ENCODE measurements at places on chromosomes 3 and 15. TPM values are rescaled to one million over a fixed set of nuclear protein-coding genes. Genes with fewer than 3 reads are reported as not detected.
A peak's percentile ranks its signal among the peaks of the same experiment; 100 is the strongest.

- DNase-seq, result no peak
- H3K27ac ChIP-seq, result no peak overlapping the region
- no peaks in the 10 kb centered on the region for H3K36me3 ChIP-seq
- no peak overlapping the region for H3K4me3 ChIP-seq
Observed at GRCh38 chr3:151283907-151284461, 5.6 kb upstream of the P2RY14 start.

GRCh38 chr3:45056608-45057301, 30.7 kb downstream of the CLEC3B start:
- no peak for DNase-seq
- H3K27ac ChIP-seq, result no peak overlapping the region
- no peaks in the 10 kb centered on the region for H3K4me1 ChIP-seq
- no peak overlapping the region for H3K4me3 ChIP-seq
- no peaks in the 10 kb centered on the region for H3K27me3 ChIP-seq
- H3K36me3 ChIP-seq, result no peaks in the 10 kb centered on the region

The ATP10A gene
- not detected for polyA plus RNA-seq

DNA sequence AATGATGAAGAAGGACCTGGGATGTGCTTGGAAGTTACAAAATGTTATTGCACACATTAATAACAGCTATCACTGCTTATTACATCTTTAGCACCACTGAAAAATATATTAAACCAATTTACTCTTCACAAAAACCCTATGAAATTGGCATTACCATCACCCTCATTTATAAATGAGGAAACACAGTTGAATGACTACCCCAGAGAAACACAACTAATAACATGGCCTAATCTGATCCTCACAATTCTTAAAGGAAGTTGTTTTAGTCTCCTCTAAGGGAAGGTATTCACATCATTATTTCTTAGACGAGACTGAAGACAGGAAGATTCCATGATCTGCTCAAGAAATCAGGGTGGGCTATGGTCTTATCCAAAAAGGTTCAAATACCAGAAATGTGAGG, 35.9 kb downstream of the INO80 start:
- peak overlapping the region; percentile 67 for H3K4me3 ChIP-seq
- peaks cover 31% of the 10 kb centered on the region for H3K4me1 ChIP-seq
- no peaks in the 10 kb centered on the region for H3K27me3 ChIP-seq
- peaks cover 19% of the 10 kb centered on the region for H3K36me3 ChIP-seq
- H3K27ac ChIP-seq, result peak overlapping the region; percentile 94
- DNase-seq, result no peak

DNA sequence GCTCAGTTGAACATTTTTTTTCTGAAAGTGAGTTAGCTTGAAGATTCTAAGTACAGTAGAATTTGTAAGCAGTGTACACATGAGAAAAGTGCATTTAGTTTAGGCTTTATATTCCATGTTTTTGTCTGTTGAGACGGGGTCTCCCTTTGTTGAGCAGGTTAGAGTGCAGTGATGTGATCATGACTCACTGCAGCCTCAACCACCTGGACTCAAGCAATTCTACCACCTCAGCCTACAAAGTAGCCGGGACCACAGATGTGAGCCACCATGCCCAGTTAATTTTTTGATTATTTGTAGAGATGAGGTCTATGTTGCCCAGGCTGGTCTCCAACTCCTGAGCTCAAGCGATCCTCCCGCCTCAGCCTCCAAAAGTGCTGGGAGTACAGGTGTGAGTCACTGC, 5.3 kb upstream of the CSNK1G1 start:
- no peaks in the 10 kb centered on the region for H3K36me3 ChIP-seq
- H3K4me1 ChIP-seq, result peaks cover 5% of the 10 kb centered on the region
- H3K27ac ChIP-seq, result no peak overlapping the region
- no peaks in the 10 kb centered on the region for H3K27me3 ChIP-seq
- DNase-seq, result no peak

The ACTRT3 gene
- polyA plus RNA-seq, result not detected

GRCh38 chr3:195221876-195222617, 48.9 kb downstream of the XXYLT1 start:
- H3K4me1 ChIP-seq, result peaks cover 10% of the 10 kb centered on the region
- peak overlapping the region; percentile 76 for H3K27ac ChIP-seq
- no peak for DNase-seq
- H3K36me3 ChIP-seq, result no peaks in the 10 kb centered on the region
- H3K4me3 ChIP-seq, result no peak overlapping the region

DNA sequence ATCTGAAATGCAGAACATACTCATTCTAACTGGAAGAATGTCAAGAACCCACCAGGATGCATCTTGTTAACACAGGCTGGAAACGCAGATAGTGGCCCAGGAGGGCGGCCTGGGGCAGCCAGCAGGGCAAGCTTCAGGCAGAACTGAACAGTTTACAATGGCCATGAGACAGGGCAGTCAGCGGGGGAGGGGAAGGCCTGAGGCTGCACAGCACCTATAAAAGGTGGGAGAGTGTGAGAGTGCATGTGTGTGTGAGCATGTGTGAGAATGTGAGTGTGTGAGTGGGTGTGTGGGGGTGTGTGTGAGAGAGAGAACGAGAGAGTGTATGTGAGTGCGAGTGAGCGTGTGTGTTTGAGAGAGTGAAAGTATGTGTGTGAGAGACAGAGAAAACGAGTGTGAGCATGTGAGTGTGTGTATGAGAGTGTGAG, 26.8 kb upstream of the SLCO2A1 start:
- H3K36me3 ChIP-seq, result no peaks in the 10 kb centered on the region
- H3K4me1 ChIP-seq, result no peaks in the 10 kb centered on the region
- no peaks in the 10 kb centered on the region for H3K27me3 ChIP-seq

DNA sequence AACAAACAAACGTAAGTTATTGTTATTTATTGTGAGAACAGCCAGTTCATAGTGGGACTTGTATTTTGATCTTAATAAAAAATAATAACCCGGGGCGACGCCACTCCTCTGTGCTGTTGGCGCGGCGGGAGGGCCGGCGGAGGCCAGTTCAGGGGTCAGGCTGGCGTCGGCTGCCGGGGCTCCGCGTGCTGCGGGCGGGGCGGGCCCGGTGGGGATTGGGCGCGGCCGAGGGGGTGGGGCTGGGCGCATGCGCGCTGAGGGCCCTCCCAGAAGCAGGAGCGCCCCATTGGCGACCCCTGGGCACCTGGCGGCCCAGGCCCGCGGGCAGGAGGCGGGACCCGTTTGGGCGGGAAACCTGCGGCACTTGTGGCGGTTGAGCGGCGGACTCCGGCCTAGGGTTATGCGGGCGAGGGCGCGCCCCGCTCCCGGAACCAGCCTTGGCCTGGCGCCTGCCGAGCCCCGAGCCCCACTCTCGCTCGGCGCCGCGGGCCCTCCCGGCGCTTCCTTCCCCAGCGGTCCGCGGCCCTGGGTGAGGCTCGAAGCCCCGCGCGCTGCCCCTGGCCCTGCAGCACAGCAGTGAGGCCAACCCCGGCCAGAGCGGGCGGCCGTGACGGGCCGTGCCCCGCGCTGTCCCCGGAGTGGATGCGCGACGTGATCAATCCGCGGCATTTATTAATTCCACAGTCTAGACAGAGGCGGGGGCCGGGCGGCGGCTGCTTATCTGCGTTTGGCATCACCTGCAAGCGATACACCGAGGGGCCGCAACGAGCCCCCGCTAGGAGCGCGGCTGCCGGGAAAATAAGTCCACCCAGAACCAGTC, 6.0 kb downstream of the ISL2 start:
- DNase-seq, result no peak
- H3K36me3 ChIP-seq, result no peaks in the 10 kb centered on the region
- peak overlapping the region; percentile 70 for H3K4me3 ChIP-seq
- no peak overlapping the region for H3K27ac ChIP-seq
- peaks cover 57% of the 10 kb centered on the region for H3K4me1 ChIP-seq

GRCh38 chr3:120160050-120160449, 65.8 kb upstream of the GSK3B start:
- peaks cover 16% of the 10 kb centered on the region for H3K4me1 ChIP-seq
- no peak overlapping the region for H3K27ac ChIP-seq
- no peaks in the 10 kb centered on the region for H3K27me3 ChIP-seq
- no peak for DNase-seq

The BMF gene
- 6.0 TPM for polyA plus RNA-seq

DNA sequence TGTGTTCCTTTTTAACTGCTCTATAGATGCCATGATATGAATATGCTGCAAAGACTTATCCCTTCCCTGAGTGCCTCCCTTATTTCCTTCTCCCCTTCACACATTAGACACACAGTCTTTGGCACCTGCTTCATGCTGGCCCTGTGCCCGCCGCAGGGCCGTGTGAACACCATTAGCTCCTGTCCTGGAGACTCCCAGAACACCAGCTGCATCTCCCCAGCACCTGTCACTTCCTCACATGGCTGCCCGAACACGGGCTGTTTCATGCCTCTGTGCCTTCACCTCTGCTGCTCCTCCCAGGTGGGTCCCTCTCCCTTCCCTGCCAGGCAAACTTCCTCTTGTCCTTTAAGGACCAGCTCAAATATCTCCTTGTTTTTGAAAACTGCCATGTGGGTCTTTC, 40.5 kb upstream of the SEC13 start:
- no peaks in the 10 kb centered on the region for H3K27me3 ChIP-seq
- DNase-seq, result no peak
- peaks cover 27% of the 10 kb centered on the region for H3K4me1 ChIP-seq
- H3K27ac ChIP-seq, result no peak overlapping the region
- no peaks in the 10 kb centered on the region for H3K36me3 ChIP-seq

- no peaks in the 10 kb centered on the region for H3K4me1 ChIP-seq
- H3K36me3 ChIP-seq, result no peaks in the 10 kb centered on the region
- no peak overlapping the region for H3K4me3 ChIP-seq
- H3K27ac ChIP-seq, result no peak overlapping the region
- no peaks in the 10 kb centered on the region for H3K27me3 ChIP-seq
- no peak for DNase-seq
Observed at GRCh38 chr3:89239774-89240173, 132.4 kb downstream of the EPHA3 start.

The FAM107A gene
- not detected for polyA plus RNA-seq

DNA sequence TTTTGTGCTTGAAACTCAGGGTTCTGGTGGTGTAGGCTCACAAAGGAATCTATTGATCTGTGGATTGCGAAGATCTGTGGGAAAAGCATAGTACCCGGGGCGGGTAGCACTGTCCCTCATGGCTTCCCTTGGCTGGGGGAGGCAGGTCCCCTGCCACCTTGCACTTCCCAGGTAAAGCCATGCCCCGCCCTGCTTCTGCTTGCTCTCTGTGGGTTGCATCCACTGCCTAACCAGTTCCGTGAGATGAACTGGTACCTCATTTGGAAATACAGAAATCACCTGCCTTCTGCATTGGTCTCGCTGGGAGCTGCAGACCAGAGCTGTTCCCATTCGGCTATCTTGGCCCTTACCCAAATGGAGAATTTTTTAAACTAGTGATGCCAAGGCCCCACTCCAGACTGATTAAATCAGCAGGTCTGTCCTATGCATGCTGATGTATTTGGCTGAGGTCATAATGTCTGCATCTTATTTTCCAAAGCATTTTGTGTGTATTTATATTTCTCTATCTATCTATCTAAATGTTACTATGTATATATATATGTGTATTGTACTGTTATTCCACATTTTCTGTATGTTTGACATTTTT, 65.5 kb upstream of the SLC7A14 start:
- no peaks in the 10 kb centered on the region for H3K36me3 ChIP-seq
- DNase-seq, result no peak
- H3K27me3 ChIP-seq, result peaks cover 21% of the 10 kb centered on the region
- H3K4me3 ChIP-seq, result no peak overlapping the region
- H3K4me1 ChIP-seq, result no peaks in the 10 kb centered on the region

The DGKG gene
- not detected for polyA plus RNA-seq

Data from naive B cell (primary cell).